ENCODE measurements at places on chromosomes 12 and 14.

- DNase-seq: no peak
Measured at GRCh38 chr14:30053103-30053502, 125.5 kb upstream of the PRKD1 start.

- no peak for DNase-seq
Measured at GRCh38 chr12:123829561-123829960, 67.5 kb downstream of the DNAH10 start.

- DNase-seq: no peak
Measured at GRCh38 chr14:38107216-38107631, 100.5 kb upstream of the SSTR1 start.

DNA sequence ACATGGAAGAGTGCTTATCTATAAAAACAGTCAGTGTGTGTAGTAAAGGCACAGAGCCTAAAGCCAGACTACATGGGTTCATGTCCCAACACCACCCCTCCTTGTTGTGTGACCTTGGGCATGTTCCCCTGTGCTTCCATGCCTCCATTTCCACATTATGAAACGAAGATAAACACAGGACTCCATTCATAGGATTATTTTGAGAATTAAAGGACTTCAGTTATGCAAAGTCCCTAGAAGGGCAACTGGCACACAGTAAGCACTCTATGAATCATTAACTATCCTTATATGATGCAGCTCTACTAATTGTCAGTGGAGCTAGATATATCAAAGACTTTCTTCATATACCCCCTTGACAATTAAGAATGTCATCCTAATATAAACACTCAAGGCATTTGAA lies 17.8 kb downstream of the IFNG-AS1 start:
- DNase-seq: peak; percentile 77

DNA sequence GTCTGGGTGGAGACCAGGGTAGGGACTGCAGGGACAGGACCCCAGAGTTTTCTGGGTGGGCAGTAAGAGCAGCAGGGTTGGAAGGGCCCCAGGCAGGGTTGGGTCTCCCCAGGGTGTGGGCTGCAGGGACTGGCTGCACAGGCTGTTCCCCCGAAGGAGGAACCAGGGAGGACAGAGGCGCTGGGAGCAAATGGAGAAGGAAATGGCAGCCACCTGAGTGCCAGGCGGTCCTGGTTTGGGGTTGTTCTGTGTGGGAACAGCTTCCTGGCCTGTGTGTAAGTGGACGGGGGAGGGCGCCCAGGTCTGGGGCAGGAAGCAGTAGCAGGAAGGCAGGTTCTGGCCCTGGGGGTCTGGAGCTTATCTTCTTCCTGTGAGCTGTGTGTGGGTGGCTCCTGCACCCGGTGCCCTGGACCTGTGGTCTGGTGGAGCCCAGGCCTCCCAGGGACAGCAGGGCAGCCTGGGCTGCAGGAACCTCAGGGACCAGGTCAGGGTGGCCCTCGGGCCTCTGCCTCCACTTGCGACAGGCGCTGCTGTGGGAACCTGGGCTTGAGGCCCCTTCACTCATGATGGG lies 372.8 kb downstream of the TMEM121 start:
- DNase-seq: no peak

GRCh38 chr12:97837401-97837800 lies 374.8 kb downstream of the RMST start:
- no peak for DNase-seq

- DNase-seq: no peak
Measured at GRCh38 chr12:31527083-31527482, 63.9 kb downstream of the DENND5B start.

GRCh38 chr12:24993793-24994192 lies 44.9 kb upstream of the BCAT1 start:
- peak; percentile 77 for DNase-seq

DNA sequence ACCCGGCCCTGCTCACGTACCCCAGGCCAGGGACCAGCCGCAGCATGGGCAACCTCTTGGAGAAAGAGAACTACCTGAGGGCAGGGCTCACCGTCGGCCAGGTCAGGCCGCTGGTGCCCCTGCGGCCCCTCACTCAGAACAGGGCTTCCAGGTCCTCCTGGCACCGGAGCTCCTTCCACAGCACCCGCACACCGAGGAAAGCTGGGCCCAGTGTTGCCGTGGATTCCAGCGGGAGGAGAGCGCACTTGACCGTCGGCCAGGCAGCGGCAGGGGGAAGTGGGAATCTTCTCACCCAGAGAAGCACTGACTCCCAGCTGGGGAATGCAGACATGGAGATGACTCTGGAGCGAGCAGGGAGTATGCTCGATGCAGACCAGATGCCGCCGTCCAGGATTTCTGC lies 7.9 kb upstream of the VAMP1 start:
- DNase-seq: no peak

DNA sequence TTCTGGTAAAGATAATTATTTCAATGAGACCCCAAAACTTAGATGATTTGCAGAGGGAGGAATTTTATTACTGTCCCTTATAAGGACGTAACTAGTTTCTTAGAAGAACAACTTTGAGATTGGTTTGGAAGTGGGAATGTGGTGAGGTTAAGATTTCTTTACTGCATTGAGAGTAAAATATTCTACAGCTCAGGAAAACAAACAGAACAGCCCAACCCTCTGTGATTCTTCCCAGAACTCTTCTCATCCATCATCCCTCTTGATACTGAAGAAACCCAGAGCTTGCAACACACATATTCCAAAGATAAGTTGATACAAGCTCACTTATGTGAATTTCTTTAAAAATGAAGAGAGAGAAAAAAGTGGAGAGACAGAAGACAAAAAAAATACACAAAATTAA lies 234.2 kb downstream of the CRADD start:
- no peak for DNase-seq

DNA sequence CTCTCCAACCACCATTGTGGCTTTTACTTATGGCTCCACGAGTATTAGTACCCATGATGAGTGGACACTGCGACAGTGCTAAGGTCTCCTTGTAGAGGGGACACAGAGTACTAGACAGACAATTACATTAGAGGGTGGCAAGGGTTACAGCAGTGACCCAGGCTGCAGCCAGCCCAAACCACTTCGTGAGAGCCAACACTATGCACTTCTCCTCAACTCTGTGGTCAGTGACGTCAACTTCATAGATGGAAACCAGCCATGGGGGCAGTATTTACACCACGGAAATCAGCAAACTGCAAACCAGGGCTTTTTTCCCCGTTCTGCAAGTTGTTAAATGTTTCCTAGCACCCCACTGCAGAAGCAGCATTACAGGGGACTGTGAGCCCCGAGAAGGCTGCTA lies 61.6 kb upstream of the ZFP36L1 start:
- no peak for DNase-seq

GRCh38 chr12:49790741-49791555 lies 37.3 kb downstream of the NCKAP5L start:
- no peak for DNase-seq

GRCh38 chr12:80567401-80567800 lies 123.4 kb downstream of the PTPRQ start:
- DNase-seq: no peak

- DNase-seq: no peak
Measured at GRCh38 chr12:169528-170370, 44.2 kb downstream of the SLC6A12 start.

GRCh38 chr12:64688219-64688618 lies 71.0 kb downstream of the GNS start:
- no peak for DNase-seq

DNA sequence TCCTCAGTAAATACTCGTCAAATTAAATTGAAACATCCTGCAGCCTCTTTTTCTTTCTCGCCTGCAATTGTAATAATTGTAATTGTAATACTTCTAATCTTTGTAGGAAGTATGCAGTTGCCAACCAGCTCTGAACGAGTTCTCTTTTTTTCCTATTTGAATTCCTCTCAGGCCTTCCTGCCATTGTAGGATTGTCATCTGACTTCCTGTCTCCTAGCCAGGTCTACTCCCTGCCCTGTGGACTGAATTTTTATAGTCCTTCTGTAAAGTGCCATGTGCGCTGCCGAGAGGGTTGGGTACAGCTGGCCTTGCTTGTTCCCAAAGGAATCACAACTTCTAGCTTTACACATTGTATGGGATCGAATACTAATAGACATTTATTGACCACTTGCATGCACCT lies 183.3 kb downstream of the SSPN start:
- DNase-seq: no peak

DNA sequence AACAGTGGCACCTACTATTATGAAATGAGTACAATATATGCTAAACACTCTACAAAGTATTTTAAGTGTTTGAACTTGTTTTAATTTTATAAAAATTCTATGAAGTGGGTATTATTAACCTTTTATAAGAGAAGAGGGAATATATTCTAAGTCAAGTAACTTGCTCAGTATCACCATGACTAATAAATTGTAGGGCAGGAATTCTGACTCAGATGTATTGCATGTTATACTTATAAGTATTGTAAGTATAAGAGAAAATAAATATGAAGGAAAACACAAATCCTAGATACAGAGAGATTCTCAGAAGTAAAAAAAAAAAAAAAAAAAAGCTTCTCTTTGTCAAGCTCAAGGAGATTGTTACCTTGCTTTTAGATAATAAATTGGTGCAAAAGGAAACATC lies 893.2 kb downstream of the SLC16A7 start:
- DNase-seq: no peak

DNA sequence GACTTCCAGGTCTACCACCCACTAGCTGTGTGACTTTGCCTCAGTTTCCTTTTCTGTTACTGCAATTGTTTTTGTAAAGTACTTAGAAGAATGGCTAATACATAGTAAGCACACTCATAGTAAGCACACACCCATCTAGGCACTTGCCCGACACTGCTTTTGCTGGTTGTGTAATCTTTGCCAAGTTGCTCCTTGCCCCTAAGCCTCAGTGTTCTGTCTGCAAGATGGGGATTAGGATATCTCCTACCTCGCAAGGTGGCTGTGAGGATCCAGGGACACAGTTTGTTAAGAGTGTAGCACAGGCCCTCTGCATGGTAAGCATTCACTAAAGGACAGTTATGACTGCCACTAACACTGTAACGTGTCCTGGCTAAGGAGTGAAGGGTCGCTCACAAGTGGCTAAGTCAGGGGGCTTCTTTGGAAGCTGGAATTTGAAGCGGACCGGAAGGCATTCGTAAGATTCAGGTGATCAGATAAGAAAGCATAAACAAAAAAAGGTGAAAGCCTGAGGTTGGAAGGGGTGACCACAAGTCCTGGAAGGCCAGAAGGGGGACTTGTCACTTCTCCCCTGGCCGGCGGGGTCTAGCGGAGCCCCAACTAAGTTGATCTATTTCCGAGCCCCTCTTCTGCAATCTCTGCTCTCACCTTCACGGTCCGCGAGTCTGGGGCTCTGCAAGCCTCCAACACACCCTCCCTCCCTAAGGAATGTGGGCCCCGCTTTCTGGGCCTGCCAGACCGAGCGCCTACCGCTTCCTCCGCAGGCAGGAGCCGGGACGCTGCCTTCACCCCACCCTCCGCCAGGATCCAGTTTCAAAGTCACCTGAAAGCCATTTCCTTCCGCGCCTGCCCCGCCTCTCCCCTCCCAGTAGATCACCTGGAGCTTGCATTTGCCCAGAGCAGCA lies 1.5 kb upstream of the PLEKHG3 start:
- DNase-seq: no peak

DNA sequence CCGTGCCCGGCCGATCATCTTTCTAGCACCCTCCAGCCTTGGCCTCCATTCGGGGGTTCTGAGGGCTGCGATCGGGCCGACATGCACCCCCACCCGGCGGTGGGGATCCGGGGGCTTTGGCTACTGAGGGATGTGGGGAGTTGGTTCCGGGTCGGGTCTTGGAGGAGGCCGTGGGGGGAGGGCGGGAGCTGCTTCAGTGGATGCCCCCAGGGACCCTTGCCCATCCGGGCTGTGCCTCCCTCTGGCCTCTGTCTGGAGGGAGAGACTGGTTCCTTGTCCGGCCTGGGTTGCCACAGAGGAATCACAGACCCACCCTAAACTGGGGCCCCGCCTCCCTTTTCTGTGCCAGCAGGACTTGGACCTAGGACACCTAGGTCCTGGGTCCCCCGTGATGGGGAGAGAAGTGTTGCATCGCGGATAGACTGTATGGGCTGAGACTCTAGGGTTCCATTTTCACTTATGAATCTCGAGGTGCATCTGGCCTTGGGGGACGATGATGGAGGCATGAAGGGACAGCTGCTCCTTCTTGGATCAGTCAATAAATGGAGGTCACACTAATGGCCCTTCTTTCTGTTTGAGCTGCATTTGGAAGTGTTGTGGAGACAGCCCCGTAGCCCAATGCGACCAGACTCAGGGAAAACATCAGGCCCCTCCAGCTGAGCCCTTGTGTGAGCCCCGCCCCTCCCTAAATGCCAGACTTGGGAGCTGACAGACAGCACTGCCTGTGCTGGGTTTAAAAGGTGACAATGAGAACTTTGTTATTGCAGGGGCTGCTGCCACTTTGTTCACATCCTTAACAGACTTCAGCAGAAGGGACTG lies 577 bp downstream of the DTX3 start:
- DNase-seq: no peak

GRCh38 chr12:131711551-131712205 lies 788 bp downstream of the SFSWAP start:
- no peak for DNase-seq

- DNase-seq: no peak
Measured at GRCh38 chr12:60475825-60476224, 880.0 kb downstream of the SLC16A7 start.

DNA sequence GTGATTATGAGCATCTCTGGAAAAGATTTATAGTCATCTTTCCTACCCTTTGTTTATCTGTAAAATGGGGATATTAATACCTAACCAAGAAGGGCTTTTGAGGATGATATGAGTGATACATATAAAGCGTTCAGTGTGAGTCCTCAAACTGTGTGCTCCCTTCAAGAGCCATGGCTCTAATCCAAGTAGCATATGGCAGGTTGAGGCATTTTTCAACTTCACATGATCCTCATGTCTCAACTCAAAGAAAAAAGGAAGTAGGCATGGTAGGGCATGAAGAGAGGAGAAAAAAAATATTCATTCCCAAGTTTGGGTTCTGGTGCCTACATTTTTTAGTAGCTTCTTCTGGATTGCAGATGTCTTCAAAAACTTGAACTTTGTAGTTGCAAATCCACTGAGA lies 286.3 kb upstream of the ATP2B1 start:
- no peak for DNase-seq

DNA sequence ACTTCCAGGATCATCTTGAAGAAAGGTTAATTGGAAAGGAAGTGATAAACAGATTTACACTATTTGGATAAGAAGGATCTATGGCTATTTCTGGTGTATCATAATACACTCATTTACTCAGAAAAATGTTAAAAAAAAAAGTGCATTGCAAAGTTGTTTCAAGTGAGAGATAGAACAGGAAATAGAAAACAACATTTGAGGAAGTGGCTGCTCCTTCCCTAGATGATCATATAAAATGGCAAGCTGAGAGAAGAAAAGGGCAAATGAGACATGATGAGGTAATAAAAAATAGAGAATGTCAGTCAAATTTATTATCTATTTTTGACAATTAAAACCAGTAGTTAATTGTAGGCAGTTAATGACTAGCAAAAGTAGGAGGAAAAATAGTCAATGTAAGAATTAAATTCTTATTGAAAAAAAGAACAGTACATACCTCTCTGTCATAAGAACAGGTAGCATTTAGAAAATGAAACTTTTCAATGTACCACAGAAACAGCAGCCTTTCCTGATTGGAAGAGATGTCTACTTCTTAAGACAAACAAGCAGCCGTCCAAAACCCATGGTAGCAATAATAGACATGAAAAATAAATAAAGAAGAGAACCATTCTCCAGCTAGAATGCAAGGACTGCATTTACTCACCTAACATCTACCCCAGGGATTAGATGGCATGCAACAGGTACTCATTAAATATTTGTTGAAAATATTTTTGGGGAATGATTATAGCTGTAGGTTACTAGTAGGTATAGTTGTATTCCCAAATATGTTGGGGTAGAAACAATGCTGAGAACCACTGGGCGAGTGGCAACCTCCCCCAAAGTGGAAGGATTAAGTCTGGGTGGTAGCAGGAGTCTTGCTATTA lies 63.9 kb upstream of the GRIP1 start:
- no peak for DNase-seq

Data from NCI-H526 (cell line).